Retinal pigment epithelial cell (primary cell): ENCODE measurements at places on chromosomes 16 and 17.

- peak; percentile 0 for DNase-seq
Observed at GRCh38 chr16:9308850-9309249, 217.4 kb downstream of the HAPSTR1 start.

DNA sequence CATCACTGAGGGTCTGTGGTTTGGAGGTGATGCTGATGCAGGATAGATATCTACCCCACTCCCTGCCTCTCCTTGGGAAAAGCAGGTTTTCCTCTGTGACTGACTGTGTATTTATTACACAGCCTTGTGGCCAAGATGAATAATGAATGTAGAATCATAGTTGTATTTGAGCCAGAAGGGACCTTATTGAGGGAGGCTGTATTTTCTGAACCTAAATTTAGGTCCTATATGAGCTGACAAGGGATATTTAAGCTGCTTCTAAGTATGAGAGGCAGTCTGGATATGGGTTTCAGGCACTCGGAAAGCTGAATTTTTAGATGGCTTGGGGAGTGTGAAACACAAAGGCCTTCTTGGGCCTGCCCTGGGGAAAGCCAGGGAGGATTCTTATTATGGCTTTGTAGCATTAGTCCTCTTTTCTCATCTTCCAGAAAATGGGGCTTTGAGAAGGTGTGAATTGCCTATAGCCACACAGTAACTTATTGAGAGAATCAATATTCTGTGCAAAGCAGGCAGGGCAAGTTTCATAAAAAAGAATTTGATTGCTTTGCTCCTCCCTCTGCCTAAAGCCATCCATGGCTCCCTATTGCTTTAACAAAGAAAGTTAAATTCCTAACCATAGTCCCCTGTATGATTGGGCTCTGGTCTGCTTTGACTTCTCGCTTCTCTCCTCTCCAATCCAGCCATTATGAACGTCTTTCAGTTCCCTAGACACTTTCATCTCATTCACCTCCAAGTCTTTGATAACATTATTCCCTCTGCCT, 144.8 kb downstream of the SHISA9 start:
- no peak for DNase-seq

- DNase-seq, result no peak
Observed at GRCh38 chr17:61662741-61663140, 71.7 kb upstream of the NACA2 start.

DNA sequence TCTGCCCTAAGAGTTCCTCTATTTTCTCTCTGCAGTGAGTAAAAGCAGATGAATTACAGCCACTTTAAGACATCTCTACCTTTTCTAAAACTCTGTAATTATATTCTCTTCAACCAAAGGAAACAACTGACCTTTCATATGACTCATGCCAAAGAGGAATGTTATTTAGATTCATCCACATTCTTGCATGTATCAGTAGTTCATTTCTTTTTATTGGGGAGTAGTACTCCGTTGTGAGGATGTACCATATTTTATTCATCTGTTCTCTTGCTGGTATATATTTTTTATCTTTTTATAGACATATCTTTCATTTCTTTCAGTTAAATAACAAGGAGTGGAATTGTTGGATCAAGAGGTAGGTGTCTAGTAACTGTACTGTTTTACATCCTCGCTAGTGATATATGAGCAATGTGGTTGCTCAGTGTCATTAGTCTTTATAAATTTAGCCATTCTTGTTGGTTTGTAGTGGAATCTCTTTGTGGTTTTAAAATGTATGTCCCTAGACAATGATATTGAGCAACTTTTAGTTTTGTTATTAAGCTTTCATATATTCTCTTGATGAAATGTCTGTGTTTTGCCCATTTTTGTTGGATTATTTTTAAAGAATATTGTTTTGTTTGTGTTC, 7.8 kb upstream of the MYH8 start:
- no peak for DNase-seq

- no peak for DNase-seq
Observed at GRCh38 chr17:59266745-59267144, 46.4 kb downstream of the GDPD1 start.
